ENCODE measurements at places on chromosomes 7 and 10. TPM values are rescaled to one million over a fixed set of nuclear protein-coding genes. Genes with fewer than 3 reads are reported as not detected.

ACTR3C gene
- total RNA-seq = 23.0 TPM

IDI1 gene
- total RNA-seq = 105 TPM

CYP26A1 gene
- total RNA-seq = not detected

SVIL gene
- total RNA-seq = 59.4 TPM

OR2A12 gene
- not detected for total RNA-seq

THSD7A gene
- 0.20 TPM for total RNA-seq

CLCN1 gene
- not detected for total RNA-seq

FAM237B gene
- total RNA-seq = not detected

CD36 gene
- total RNA-seq = not detected

PODXL gene
- total RNA-seq = 0.61 TPM

DNA sequence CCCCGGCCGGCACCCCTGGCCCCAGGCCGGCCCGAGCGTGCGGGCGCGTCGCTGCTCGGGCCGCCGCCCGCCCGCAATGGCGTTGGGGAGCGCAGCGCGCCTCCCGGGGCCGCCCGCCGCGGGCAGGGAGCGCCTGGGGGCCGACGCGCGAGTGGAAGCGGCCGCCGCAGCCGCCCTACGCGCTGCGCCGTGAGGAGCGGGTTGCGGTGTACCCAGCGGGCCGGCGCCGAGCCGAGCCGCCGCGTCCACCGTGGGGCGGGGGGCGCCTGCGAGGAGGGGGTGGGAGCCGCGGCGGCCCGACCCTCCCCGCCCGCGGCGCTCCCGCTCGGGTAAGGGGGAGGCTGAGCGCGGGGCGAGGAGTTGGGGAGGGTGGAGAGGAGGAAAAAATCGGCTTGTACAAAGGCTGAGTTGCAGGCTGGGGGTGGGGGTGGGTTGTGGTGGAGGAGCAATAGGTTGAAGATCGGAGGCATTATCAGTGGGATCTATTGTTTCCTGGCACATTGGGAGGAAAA lies 473 bp downstream of the PPP1R9A start:
- no peak for DNase-seq

DNA sequence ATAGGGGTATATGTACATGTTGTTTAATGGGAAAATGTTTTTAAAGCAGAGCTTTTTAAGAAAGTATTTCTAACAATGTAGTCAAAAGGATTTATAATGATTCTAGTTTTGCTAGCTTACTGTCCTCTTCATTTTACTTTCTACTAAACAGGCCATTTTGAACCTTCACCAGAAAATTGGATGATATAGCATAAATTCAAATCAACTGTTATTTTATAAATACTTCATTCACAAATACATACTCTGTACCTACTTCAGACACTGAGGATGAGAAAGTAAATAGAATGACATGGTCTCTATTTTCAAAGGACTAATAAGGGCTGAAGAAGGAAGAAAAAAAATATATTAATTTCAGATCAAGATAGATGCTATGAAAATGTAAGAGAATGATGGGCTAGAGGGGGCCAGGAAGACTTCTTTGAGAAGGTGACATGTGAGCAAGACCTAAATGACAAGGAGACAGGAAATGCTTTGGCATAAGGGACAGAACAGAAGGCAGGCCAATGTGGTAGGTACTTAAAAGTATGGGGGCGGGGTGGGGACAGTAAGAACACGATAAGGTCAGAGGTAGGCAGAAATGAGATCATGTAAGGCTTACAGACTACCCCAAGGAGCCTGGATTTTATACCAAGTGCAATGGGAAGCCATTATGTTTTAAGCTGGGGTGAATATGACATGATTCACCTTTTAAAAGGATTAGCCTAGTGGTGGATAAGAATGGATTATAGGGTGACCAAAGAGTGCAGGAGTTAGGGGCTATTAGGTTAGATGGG lies 5.2 kb downstream of the NAMPT start:
- DNase-seq = no peak

DNA sequence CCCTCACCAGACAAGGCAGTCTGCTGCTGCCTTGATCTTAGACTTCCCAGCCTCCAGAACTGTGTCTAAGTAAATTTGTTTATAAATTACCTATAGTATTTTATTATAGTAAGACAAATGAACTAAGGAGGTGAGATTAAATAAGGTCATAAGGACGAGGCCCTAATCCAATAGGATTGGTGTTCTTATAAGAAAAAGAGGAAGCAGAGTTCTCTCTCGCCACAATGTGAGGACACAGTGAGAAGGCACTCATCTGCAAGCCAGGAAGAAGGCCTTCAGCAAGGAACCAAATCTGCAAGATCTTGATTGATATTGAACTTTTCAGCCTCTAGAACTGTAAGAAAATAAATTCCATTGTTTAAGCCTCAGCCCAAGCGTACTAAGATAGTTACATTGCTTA lies 6.1 kb upstream of the ZNF438 start:
- DNase-seq = no peak

- DNase-seq = no peak
Observed at GRCh38 chr7:26538216-26538615, 246.6 kb downstream of the SNX10 start.

- DNase-seq = no peak
Observed at GRCh38 chr7:121083790-121084251, 95.3 kb downstream of the CPED1 start.

GRCh38 chr7:3538041-3538440 lies 237.0 kb downstream of the SDK1 start:
- no peak for DNase-seq

DNA sequence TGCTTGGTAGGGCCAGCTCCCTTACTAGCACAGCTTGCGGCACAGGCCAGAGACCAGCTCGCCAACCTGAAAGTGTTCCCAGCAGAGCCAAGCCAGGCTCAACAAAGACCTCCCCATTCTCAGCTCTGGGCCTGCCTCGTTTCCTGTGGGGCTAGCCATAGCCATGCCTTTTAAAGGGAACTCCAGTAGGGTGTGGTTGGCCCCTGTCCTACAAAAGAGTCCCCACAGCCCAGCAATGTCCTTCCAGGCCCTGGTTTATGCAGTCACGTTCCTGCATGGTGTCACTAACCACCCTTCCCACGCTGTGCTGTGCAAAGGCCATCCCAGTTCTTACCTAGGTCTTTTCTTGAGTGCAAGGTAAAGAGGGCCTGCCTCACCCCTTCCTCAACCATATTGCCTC lies 87.8 kb upstream of the LRRC4 start:
- no peak for DNase-seq

- DNase-seq = no peak
Observed at GRCh38 chr7:124799448-124799847, 33.9 kb upstream of the GPR37 start.

DNA sequence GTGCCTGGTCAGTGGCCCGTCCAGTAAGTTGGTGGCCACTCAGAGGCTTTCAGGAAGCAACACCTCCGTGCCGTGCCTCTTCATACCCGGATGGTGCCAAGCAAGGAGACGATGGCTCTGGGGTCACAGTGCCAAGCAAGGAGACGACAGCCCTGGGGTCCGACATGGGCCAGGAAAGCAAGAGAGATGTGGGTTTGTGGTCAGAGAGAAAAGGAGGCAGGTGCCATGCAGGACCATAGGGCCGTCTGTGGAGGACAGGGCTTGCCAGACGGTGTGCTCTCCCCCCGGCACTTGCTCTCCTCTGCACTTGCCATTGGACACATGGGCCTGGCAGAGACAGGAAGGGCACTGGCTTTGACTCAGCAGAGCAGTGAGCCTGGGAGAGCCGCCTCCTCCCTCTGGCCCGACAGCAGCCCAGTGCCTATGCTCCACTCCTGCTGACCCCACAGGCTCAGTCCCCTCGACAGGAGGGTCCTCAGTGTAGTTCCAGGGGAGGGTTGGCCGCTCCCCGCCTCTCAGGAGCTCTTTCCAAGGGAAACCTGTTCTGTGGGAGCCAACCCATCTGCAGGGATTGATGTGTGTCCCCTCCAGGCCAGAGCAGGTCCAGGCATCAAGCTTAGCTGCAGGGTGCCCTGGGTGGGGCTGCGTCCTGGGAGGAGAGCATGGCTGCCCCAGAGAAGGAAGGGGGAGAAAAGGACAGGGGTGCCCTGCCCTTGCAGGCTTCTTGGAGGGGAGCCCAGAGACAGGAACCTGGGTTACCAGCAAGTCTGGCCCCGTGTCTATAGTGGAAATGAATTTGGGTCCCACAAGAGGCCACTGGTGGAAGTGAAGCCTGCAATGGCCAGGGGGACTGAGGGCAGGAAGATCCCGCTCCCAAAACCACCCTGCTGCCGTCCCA lies 7.6 kb upstream of the CALML5 start:
- DNase-seq = no peak

- DNase-seq = peak; percentile 57
Observed at GRCh38 chr10:116748041-116748440, 5.7 kb upstream of the HSPA12A start.

DNA sequence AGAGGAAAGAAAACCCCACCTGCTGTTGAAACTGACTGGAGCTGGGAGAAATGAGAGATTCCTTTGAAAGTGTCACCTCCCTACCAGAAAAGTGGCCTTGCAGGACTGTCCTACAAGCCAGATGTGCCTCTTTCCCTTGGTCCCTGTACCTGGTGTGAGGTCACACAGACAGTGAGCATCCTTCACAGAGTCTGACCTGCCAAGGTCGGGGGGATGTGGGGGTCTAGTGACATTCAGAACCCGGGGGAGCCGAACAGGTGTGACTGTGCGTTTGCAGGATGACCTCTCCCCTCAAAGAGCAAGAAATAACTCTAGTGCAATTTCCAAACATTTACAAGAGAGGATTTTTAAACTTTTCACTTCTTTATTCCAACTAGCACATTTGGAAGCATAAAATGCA lies 93.4 kb upstream of the ZNF479 start:
- no peak for DNase-seq

DNA sequence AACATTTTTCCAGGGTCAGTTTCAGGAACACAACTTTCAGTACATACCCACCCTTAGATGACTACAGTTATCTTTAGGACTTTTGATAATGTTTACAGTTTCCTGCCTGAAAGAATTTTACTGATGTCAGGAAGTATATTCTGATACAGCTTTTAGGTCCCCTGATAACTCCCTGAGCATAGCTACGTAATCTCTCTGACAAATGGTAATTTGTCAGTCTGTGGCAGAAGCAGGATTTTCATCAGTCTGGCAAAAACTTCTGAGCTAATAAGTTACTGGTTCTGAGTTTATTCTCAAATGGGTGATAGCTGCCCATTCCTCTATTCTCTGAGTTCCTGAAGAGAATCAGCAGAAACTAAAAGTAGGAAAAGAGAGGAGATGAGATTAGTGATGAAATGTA lies 270.1 kb upstream of the MTPN start:
- DNase-seq = no peak

- DNase-seq = no peak
Observed at GRCh38 chr10:32939296-32940111, 18.5 kb downstream of the ITGB1 start.

DNA sequence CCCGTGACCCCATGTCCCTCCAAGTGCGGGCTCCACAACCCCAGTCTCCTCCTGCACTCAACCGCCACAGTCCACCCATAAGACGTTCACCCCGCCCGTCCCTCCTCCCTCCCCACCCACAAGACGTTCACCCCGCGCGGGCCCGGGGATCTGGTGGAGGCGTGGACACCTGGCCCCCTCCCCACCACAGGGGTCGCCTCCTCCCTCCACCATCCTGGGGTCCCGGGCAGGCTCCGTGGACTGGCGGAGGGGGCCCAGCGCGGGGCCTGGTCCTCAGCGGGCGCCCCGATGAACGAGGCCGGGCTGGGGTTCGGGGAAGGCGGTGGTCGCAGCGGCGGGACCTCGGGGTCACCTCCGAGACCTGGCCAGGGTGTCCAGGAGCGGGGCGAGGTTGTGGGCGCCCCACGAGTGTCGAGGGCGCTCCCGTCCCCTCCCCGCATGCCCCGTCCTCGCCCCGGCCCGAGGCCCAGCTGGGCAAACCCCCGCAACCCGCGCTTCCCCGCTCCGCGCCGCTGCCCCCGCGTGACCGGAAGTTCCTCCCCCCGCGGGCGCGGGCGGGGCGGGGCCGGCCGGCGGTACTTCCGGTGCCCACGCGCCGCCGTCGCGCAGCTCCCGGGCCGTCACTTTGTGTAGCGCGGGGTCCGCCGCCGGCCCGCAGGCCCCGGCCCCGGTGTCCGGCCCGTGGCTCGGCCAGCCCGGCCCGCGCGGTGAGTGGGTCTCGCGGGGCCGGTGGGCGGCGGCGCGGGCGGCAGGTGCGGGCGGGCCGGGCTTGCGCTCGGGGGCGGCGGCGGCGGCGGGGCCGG lies at the start of gene ZNF316:
ZNF316 (plus strand) TSS at position 578 of the 803 bp plus-strand sequence. CDS start 5,092 bp downstream, outside the sequence.
- peak; percentile 28 for DNase-seq

DNA sequence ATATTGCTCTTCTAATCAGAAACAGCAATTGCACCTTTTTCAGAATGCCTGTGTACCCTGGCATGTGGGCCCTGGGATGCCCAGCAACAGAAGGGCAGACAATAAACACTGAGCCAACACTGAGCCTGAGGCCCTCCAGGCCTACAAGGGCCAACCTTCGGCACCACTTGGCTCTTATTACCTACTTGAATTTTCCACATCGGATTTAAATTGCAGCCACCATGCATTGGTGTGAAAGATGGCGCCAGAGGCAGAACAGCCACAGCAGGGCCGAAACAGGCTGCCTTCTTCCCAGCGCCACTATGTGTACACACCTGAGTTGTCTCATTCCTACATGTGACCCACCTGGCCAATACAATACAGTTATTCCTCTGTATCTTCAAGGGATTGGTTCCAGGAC lies 51.4 kb upstream of the EZH2 start:
- no peak for DNase-seq

DNA sequence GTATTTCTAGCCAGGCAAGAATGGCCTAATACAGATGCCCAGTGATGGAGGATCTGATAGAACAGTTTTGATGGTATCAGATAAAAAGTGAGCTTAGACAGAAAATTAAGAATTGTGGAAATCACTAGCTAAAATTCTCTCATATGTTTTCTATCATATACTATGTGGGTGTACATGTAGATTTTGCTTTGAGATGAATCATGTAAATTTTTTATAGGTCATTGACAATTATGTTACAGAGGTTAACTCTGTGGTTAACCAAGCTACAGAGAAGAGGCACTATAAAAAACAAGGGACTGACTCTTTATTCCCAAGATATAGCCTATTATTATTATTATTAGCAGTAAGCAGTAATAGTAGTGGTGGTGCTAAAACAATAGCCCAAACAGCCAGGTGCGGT lies 156.5 kb downstream of the ITGA8 start:
- DNase-seq = no peak

GRCh38 chr7:55056577-55057480 lies 38.0 kb downstream of the EGFR start:
- no peak for DNase-seq

- no peak for DNase-seq
Observed at GRCh38 chr10:79275431-79275851, 71.8 kb upstream of the PPIF start.

- DNase-seq = no peak
Observed at GRCh38 chr10:17226891-17227303, 1.1 kb upstream of the VIM start.
